Myocyte (in vitro differentiated cells): ENCODE measurements at places on chromosomes 5 and 9. TPM values are rescaled to one million over a fixed set of nuclear protein-coding genes. Genes with fewer than 3 reads are reported as not detected.

- DNase-seq, result peak; percentile 40
Measured at GRCh38 chr5:154403776-154404387, 41.9 kb upstream of the SAP30L start.

DNA sequence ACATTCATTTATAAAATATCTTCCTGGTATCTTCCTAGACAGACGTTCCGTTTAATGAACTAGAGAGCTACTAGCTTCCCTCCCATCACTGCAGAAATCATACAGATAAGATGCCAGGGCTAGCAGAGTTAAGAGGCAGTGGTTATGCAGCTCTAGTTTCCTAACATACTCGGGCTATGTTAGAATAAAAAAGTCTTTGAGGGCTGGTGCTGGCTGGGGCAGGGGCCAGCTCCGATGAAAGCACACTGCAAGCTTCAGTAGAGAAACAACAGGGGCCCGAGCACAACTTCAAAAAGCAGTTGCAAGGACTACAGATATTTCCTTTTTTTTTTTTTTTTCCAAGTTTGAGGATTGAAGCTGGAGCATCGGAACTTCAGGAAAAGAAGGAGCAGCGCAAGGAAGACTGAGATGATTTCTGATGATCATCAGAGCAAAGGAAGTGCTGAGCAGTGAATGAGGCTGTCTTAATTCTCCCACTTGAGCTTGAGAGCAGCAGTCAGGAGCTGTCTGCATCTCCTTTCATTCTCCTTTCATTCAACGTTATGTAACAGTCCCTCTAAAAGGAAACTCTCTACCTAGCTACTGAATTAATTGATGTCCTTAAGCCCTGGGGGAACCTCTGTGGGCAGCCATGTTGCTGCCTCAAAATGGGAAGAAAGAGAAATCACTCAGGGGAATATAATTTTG, 47.6 kb upstream of the ADCY2 start:
- DNase-seq, result no peak

Gene SOHLH1
- total RNA-seq, result not detected in 2 replicates

Gene ZNF658
- 4.6 and 5.3 TPM in 2 replicates for total RNA-seq

DNA sequence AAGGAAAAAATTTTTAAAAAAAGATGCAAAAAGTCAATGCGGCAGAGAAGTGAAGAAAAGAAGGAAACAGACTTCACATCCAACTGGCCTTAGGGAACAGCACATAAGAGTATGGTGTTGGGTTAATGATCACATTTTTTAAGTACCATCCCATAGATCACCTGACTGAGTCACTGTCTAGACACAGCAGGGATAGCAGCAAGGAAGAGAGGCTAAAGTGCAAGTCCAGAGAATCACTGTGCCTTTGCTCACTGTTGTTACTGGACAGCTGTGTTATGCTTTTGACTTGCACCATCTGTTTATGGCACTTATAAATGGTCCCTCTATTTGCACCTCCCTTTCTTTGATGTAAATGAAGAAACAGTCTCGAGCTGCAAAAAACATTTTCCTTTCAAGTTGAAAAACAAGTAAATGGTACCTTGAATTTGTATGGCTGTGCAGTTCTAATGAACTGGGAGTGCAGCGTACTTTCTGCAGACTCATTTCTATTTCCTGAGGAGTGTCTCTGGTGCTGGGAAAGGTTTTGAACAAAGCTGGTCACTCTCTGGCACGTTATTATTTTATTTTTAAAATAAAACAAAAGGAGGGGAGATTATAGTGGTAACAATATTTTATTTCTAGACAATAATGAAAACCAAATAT, 84.2 kb downstream of the TRPM6 start:
- DNase-seq, result no peak

Gene PKN3
- total RNA-seq, result 2.0 TPM in 2 replicates

Gene DPP7
- total RNA-seq, result 132 and 142 TPM in 2 replicates

DNA sequence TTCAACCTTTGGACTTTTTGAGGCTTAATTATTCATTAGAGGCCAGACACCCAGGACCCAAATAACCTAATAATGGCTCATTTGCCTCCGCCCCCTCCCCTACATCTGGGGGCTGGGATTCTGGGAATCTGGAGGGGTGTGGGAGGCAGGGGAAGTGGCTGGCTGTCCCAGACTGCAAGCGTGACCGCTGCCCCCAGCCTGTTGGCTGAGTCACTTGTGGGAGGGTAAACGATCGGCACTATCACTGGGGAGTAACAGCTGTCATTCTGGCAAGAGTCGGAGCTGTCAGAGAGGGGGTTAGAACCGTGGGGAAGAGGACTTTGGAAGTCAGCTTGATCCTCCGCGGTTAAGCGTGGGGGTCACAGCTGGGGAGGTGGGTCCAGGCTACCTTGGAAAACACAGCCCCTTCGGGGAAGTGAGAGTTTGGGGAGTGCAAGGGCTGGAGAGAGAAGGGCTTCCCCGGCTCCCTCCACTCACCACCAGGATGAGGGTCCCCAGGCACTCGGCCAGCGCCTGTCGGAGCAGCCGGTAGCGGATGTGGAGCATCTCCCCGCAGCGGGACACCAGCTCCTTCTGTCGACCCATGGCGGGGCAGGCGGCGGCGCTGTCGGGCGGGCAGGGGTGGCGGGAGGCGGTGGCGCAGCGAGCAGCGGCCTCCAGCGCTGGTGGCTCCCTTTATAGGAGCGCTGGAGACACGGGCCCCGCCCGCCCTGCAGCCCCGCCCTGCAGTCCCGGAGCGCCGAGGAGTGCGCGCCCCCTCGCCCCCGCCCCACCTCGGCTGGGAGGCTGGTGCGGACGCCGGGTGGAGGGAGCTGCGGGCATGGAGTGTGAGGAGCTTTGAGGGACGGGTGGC, at the start of gene AQP3:
Gene AQP3, minus strand, starts transcription at position 648 of the 853 bp plus-strand sequence. Its CDS starts 63 bp downstream, at position 585.
- peak; percentile 97 for DNase-seq
